Mucosa of gallbladder (tissue), 1 donor: ENCODE measurements at places on chromosomes 16 and 17. TPM values are rescaled to one million over a fixed set of nuclear protein-coding genes. Genes with fewer than 3 reads are reported as not detected.

DNA sequence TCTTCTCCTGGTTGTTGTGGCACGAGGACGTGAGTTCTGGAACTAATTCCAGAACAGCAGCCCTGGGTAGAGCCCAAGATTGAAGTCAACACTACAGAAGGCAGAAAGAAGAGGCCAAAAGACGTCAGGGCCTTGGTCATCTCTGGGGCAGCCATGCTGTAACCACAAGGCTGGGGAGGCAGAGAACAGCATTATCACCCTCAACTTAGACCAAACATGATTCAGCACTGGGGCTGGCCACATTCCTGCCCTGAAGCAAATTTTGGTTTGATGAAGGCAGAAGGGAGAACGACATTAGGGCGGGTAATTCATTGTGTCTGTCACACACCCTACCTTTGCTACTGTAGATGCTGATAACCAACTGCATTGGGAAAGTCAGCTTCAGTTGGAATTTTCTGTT is 9.7 kb upstream of the ALOX15B start:
- no peak for DNase-seq

GRCh38 chr16:49952386-49952785 is 72.6 kb upstream of the CNEP1R1 start:
- no peak for DNase-seq

GRCh38 chr17:30372755-30373154 is 6.0 kb upstream of the CPD start:
- DNase-seq = no peak

- DNase-seq = no peak
Observed at GRCh38 chr17:47776330-47777197, 43.5 kb downstream of the TBX21 start.

Gene CIITA
- 26.9 TPM for total RNA-seq

DNA sequence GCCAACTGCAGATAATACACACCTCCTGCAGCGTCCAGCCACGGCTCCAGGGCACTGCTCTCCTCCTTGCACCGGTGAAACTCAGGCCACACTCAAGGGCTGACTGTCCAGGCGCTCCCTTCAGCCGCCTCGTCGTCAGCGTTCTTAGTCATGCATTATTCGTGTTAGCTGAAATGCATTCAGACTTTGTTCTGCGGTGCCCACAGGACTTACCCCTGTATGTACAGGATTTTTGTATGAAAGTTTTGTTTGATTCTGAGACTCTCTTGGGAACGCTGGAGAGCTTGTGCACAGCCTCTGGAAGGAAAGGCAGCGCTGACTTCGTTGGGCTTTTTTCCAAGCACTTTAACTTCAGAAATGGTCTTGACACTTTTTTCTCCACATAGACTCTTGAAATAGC is 22.1 kb downstream of the CIBAR2 start:
- no peak for DNase-seq

Gene GUCY2D
- 0.63 TPM for total RNA-seq

DNA sequence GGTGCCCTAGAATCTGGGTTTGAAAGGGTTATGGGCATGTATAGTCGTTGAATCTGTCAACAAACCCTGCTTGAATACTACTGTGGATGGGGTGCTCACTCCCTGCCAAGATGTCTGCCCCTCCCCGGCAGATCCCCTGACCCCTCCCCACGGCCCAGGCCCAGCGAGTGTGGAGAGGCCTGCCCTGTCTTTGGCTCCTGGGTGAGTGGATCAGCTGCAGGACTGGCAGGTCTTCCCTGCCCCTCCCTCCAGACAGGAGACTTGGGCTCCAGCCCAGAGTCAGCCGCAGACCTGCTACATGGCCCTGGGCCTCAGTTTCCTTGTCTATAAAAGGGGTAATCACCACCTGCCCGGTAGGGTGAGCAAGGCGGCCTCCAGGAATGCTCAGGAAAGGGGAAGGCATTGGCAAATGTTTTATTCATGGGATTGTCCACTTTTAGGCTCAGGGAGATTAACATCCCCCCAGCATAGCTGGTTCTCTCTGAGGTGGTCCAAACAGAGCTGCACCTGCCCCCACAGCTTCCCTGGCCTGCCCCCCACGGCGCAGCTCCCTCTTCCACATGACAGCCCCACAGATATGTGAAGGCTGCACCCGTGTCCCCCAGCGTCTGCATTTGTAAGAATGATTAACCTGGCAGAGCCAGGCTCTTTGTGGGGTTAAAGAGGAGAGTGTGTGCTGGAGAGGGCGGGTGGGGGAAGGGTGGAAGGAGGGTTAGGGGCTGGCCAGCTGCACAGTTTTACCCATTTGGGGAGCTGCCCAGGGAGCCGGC is 18.5 kb upstream of the SPNS2 start:
- peak; percentile 54 for DNase-seq

Gene KRT12
- not detected for total RNA-seq

Gene TP53TG3
- not detected for total RNA-seq

GRCh38 chr17:64773836-64774761 is 112.0 kb upstream of the SMURF2 start:
- peak; percentile 68 for DNase-seq

DNA sequence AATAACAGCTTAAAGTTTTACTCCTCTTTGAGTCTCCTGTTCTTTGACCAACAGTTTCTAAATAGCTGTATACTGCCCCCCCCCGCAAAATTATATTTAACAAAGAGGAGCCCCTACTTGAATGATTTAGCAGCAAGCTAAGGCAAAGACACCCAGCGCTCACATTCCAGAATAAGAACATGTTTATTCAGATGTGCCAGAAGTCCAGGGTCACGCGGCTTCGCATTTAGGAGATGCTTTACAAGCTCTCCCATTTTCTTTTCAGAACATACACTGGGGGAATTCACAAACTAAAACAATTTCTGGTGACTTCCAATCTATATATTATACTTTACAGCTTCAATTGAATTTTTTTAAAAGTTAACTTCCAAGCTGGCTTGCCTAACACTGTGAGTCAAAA is 5.3 kb downstream of the PLD6 start:
- DNase-seq = peak; percentile 60

Gene MEOX1
- total RNA-seq = 5.0 TPM

Gene MAPT
- total RNA-seq = 11.0 TPM

GRCh38 chr16:61892531-61892930 is 143.7 kb downstream of the CDH8 start:
- DNase-seq = no peak

- no peak for DNase-seq
Observed at GRCh38 chr17:55233840-55234239, 30.9 kb upstream of the HLF start.

DNA sequence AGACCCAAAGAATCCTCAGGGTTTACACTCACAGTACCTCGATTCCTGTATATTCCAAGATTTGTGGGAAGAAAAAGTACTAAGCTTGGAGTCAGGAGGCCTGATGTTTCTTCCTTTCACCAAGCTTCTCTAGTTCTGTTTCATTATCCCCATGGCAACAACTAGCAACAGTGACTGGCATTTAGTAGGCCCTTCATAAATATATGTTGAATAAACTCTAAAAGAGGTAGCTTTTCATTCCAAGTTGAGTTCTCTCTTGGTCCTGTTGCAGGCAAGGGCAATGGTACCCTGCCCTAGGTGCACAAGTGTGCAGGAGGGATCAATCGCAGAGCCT is 527 bp upstream of the UBE2Z start:
- no peak for DNase-seq

Gene PITPNM3
- 15.2 TPM for total RNA-seq

DNA sequence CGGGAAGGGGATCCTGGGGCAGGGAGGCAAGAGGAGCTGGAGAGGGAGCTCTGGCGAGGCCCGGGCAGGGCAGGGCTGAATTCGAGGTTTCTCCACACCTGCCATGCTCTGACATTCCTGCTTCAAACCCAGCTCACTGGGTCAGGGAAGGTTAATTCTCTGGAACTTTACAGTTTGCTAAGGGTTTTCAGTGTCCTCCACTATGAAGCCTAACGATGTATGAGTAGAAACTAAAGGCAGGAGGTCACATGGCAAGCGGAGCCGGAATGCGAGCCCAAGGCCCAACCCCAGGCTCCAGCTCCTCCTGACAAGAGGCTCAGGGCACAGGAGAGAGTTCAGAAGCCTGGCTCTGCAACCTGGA is 29.2 kb downstream of the DCAKD start:
- DNase-seq = no peak

GRCh38 chr17:80822021-80822699 is 169.5 kb upstream of the CHMP6 start:
- DNase-seq = no peak

Gene CHST5
- 0.63 TPM for total RNA-seq

GRCh38 chr17:38420518-38420917 is 7.7 kb upstream of the ARHGAP23 start:
- no peak for DNase-seq

DNA sequence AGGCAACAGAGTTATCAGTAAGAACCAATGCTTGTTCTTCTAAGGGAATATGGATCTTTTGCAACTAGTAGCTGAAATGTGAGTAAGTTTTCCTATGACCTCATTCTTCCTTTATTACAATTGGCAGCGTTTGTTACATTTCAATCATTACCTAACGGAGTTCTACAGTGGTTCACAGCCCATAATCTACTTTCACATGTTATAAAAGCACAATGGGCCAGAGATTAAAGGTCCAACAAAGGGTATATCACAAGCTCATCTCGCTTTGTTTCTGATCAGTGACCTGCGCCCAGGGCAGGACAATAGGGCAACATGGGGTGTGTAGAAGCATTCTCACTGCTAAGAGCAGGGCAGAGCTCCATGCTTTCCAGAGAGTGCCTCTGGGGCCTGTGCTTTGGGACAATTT is 279.9 kb upstream of the DYNLRB2 start:
- no peak for DNase-seq

GRCh38 chr16:69796285-69797118 is 34.4 kb downstream of the WWP2 start:
- peak; percentile 37 for DNase-seq

DNA sequence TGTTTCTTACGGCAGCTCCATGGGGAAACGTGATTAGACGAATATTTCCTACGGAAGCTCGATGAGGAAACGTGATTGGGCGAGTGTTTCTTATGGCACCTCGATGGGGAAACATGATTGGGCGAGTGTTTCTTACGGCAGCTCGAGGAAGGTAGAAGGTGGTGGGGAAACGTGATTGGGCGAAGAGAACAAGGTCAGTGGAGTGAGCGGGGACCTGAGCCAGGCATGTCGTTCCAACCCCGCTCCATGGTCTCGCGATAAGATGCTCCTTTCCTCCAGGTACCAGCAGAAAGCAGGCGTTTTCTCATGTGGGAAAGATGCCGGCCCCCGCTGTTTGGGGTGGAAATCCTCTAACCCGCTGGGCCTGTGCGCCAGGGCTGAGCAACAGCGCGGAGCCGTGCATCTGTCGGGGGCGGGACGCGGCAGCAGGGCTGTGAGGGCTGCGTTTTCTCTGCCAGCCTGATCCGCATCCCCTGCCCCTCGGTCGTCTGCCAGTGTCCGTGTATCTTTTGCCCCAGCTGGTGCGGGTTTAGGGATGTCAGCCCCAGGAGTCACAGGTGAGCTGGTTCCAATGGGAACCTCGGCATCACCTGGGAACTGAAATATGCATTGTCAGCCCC is 25.6 kb upstream of the DOC2B start:
- DNase-seq = no peak

DNA sequence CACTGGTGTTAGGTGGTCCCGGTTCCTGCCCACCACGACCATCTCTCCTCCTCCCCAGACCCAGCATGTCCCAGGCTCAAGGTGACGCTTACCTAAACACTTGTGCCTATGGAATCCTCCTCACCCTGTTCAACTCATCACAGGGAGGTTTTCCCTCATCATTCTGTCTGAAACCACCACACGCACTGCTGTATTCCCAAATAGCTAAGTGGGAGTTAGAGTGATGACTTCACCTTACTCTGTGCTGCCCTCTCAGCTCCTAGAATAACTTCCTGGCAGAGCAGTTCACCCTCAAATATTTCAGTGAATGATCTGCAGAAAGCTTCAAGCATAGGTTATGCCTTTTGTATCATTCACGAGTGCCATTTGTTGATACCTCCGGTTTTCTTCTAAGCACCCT is 216.5 kb downstream of the CPPED1 start:
- no peak for DNase-seq

Gene AXIN2
- 14.4 TPM for total RNA-seq

Gene CES5A
- total RNA-seq = 2.2 TPM

DNA sequence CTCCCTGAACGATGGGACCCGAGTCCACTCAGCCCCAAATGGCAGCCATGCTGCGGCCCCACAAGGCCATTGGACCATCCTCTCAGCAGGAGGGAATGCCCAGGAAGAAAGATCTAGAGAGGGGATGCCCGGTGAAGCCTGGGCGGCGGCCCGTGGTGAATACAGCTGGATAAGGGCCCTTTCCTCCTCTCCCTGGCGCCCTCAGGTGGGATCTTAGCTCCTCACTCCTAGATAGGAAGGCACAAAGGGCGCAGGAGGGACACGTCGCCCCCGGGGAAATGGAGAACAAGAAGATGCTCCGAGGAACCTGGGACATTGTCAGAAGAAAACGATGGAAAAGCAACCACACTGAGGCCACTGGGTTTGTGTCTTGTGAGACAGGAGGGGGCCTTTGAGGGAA is 2.5 kb downstream of the CD300C start:
- no peak for DNase-seq

Gene CCDC78
- 3.3 TPM for total RNA-seq
